ENCODE measurements at places on chromosomes 4 and X. TPM values are rescaled to one million over a fixed set of nuclear protein-coding genes. Genes with fewer than 3 reads are reported as not detected.
A peak's percentile ranks its signal among the peaks of the same experiment; 100 is the strongest.

- DNase-seq = peak; percentile 46
Observed at GRCh38 chr4:15955670-15956069, 7.3 kb downstream of the FGFBP2 start.

DNA sequence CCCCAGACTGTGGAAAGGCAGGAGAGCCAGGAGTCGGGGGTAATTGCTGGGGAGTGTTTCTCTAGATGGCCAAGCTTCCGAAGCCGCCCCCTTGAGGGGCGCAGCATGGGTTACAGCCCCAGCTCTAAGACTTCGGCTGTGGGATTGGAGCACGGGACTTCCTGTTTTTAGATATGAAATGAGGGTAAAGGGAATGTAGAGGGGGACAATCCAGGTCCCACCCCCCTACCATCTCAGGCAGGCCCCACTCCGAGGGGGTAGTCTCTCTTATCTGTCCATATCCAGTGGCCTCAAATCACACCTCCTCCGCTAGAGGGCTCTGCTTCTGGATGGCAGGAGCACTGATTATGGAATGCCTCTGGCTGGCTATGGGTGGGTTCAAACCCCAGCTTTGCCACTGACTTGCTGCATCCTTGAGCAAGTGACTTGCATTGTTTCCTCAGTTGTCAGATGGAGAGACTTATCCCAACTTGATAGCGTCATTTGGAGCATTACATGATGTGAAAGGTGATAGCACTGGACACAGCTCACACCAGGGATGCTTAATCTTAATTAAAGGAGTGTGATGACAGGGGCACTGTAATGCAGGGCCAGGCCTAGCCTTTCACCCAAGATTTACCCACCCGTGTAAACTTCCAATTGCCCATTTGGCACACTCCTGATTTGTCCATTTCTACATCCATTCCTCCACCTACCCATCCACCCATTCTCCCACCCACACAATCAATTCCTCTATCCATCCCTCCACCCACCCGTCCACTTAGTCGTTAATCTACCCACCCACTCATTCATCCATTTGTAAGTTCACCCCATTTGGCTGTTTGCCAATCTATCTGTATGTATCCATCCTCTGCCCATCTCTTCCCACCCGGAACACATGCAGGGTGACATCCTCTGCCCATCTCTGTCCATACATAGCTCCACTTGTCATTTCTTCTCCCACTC lies 848 bp upstream of the KCND1 start:
- peak; percentile 37 for DNase-seq

DNA sequence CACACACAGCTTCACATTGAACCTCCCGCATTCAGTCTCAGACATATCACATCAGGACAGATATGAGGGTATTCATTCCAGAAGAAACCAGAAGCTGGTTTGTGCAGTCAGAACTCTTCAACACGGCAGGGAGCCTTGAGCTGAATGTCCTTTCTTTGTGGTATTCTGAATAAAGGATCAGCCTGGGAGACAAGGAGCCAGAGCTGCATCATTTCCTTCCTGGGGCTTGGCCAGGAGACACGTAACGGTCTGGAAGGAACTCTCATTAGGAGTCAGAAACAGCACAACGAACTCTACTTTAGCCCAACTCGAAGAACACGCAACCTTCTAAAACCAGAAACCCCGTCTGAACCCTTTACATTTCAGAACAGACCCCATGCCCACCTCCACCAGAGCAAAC lies 46.4 kb downstream of the KDR start:
- DNase-seq = peak; percentile 14

DNA sequence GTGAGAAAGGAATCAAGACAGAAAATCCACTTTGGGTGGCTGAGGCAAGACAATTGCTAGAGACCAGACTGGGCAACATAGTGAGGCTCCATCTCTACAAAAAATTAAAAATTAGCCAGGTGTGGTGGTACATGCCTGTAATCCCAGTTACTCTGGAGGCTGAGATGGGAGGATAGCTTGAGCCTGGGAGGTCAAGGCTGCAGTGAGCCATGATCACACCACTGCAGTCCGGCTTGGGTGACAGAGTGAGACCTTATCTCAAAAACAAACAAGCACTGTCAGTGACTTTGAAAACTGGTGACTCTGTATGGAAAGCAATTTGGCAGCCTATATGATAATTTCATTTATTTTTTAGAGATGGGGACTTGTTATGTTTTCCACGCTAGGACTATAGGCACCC lies 2.3 kb upstream of the ELOVL6 start:
- DNase-seq = no peak

The NRK gene
- total RNA-seq = 0.16 TPM

The LETM1 gene
- total RNA-seq = 86.3 TPM

DNA sequence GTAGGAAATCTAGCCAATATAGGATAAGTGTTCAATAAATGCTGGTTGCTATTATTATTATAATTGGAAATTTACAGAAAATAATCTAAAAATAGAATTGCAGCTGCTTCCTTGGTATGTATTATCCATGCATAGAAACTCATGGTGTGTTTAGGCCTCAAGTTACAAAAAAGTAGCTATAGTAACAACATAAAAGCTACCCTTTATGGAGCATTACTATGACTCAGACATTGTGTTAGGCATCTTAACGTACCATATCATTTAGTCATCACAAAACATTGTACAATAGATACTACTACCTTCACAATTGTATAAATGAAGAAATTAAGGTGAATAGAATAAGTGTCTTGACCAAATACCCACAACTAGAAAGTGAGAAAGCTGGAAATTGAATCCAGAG lies 126.9 kb upstream of the NRK start:
- peak; percentile 65 for DNase-seq

The TECRL gene
- not detected for total RNA-seq

The SGMS2 gene
- total RNA-seq = 85.3 TPM

The ASB9 gene
- total RNA-seq = 0.68 TPM

DNA sequence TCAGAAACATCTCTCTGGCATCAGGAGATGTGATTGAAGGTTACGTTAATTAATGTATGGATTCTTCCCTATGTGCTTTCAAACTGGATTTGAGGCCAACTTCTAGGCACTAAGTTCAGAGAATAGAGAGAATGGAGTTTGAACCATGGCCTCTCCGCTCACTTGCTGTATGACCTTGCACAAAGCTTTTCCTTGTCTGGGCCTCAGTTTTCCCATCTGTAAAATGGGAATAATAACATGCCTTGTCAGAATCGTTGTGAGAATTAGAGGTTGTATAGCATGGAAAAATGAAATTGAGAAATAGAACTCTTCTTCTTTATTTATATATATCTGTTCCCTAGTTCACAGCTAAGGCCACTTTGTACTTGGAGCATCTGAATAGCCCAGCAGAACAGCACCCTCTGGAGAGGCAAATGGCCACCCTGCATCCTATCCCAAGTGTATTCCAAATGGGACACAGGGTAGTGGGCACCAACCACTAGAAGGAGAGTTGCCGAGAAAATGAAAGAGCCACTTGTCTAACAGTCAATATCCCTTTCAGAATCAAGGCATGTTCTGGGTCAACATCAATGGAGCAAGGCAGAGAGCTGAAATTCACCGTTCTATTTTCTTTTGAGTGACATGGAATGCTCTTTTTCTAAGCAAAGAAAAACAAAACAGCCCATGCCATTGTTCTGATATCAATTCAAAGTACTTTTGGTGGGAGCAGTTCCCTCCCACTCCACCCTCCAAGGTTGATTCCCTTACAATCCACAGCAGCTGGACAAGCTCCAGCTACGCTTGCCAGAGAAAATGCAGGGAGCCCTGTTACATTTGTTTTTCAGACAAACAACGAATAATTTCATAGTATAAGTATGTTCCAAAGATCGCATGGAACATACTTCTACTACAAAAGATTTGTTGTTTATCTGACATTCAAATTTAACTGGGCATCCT lies 23.3 kb upstream of the MTM1 start:
- no peak for DNase-seq

DNA sequence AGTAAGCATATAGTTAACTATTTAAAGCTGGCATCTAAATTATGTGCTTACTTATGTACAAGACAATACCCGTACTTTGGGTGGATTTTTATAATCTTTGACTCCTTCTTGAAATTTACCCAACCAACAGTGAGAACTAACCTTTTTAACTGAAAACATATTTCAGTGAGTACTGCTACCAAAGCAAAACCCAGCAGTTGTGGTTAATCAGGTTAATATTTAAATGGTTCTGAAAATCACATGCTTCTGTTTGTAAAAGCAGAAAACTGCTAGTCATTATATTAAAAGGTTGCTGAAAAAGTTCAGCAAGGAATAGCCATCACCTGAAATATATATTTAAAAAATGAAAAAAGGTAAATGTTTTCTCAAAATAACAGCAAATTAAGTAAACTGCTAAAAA lies 20.0 kb downstream of the UBE2D3 start:
- DNase-seq = no peak

The ZNF732 gene
- 0.47 TPM for total RNA-seq

DNA sequence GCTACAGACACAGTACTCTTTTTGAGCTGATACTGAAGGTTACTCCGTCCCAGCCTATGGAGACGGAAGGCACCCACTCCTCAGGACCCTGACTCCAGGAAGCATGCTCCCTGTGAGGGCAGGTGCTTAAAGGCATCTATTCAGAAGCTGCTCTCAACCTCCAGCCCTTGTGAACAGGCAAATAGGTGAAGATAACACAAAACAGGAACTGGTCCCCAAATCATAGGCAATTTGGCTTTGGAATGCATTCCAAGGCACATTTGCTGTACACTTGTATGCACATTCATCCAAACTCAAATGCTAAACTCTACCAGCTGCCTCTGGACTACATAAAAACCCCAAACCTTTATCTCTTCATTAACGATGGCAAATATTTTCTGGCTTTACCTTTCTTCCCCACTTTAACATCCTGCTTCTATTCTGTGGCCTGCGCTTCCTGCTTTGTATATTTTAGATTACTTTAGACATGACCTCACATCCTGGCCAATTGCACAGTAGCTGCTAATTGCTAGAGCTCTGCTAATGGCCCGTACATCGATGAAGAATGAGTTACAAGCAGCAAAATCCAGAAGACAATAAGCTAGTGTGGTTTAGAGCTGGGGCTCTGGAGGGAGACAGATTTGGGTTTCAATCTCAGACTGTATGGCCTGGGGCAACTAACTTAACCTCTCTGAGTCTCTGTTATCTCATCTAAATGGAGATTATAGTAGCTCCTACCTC lies 3.2 kb downstream of the SEL1L3 start:
- no peak for DNase-seq

GRCh38 chrX:100418556-100418955 lies 8.5 kb upstream of the PCDH19 start:
- no peak for DNase-seq

- peak; percentile 38 for DNase-seq
Observed at GRCh38 chr4:23770011-23770410, 119.8 kb downstream of the PPARGC1A start.

DNA sequence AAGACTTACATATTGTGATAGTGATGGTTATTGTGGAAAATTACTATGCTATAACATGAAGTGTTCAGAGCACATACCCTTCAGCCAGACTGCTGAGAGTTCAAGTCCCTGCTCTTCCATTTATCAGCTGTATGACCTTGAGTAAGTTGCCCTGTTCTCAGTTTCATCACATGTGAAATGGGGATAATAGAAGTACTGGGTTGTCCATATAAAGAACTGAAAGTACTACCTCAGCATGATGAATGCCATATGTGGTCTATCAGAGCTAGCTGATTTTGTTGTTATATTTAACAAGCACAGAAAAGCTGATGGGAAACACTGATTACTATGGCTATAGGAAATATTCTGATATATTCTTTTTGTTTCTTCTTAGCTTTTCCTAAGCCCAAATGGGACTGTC lies 115.6 kb downstream of the REPS2 start:
- no peak for DNase-seq
